ENCODE measurements at places on chromosomes 13 and 19. TPM values are rescaled to one million over a fixed set of nuclear protein-coding genes. Genes with fewer than 3 reads are reported as not detected.

TJP3 gene
- total RNA-seq, result 64.7 TPM

- H3K36me3 ChIP-seq, result no peaks in the 10 kb centered on the region
- H3K4me1 ChIP-seq, result no peaks in the 10 kb centered on the region
- H3K27me3 ChIP-seq, result no peaks in the 10 kb centered on the region
- no peak overlapping the region for H3K27ac ChIP-seq
- H3K4me3 ChIP-seq, result no peak overlapping the region
These were observed 135.7 kb downstream of the DNAJC15 start for GRCh38 chr13:43159026-43159461.

DNA sequence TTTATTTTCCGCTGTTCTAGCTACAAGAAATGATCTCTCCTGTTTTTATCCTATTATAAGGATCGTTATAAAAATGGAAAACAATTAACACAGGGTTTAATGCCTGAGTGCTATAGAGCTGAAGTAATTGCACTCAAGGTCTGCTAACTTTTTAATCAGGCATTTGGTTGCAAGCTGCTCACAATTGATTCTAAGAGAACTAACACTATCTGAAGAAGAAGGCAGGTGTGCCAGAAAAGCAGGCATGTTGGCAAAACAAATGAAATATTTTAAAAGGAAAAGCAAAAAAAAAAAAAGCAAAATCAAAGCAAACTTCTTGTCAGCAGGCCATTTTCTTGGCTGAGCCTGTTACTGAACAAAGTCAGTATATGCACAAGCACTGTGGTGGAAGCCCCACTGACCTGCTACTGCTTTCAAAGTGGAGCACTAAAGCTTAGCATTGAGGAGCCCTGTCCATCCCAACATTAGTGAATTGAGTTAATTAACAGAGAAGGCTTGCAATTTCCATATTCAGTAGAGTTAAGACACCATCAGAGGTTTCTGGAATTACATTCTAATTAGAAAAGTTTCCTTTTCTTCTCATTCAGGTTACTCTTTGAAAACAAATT lies 574.2 kb downstream of the PCDH9 start:
- H3K36me3 ChIP-seq, result no peaks in the 10 kb centered on the region
- H3K27ac ChIP-seq, result no peak overlapping the region
- no peak overlapping the region for H3K4me3 ChIP-seq
- no peaks in the 10 kb centered on the region for H3K27me3 ChIP-seq

GRCh38 chr19:33905473-33905936 lies 108.8 kb downstream of the KCTD15 start:
- no peaks in the 10 kb centered on the region for H3K27me3 ChIP-seq
- H3K36me3 ChIP-seq, result no peaks in the 10 kb centered on the region
- H3K4me3 ChIP-seq, result peak overlapping the region; percentile 9
- DNase-seq, result peak; percentile 72
- peak overlapping the region; percentile 83 for H3K27ac ChIP-seq

CLEC17A gene
- total RNA-seq, result not detected

DNA sequence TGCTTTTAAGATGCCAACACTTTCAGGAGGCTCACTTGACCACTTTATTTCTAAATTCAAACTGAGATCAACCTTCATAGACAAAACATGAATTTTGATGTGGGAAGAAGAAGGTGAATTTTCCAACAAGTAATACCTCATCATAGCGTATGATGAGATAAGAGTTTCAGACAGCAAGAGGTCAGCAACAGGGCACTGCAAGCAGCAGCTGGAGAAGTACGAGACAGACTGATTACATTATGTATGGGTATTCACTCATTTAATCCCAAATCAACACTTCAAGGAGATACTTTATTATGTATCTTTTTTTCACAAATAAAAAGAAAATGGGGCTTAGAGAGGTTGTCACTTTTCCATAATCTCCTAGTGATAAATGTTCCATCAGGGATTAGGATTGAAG lies 389.8 kb downstream of the TBC1D4 start:
- H3K27ac ChIP-seq, result no peak overlapping the region
- no peaks in the 10 kb centered on the region for H3K27me3 ChIP-seq
- no peak for DNase-seq
- H3K4me3 ChIP-seq, result no peak overlapping the region
- no peaks in the 10 kb centered on the region for H3K36me3 ChIP-seq

ZNF835 gene
- not detected for total RNA-seq

PVR gene
- total RNA-seq, result 43.0 TPM

GRCh38 chr13:113209759-113210421 lies 477 bp downstream of the CUL4A start:
- peaks cover 4% of the 10 kb centered on the region for H3K36me3 ChIP-seq
- H3K27ac ChIP-seq, result peak overlapping the region; percentile 99
- peaks cover 33% of the 10 kb centered on the region for H3K4me1 ChIP-seq
- DNase-seq, result peak; percentile 75
- peak overlapping the region; percentile 82 for H3K4me3 ChIP-seq

MEGF8 gene
- 19.9 TPM for total RNA-seq

NKPD1 gene
- total RNA-seq, result 0.07 TPM

DNA sequence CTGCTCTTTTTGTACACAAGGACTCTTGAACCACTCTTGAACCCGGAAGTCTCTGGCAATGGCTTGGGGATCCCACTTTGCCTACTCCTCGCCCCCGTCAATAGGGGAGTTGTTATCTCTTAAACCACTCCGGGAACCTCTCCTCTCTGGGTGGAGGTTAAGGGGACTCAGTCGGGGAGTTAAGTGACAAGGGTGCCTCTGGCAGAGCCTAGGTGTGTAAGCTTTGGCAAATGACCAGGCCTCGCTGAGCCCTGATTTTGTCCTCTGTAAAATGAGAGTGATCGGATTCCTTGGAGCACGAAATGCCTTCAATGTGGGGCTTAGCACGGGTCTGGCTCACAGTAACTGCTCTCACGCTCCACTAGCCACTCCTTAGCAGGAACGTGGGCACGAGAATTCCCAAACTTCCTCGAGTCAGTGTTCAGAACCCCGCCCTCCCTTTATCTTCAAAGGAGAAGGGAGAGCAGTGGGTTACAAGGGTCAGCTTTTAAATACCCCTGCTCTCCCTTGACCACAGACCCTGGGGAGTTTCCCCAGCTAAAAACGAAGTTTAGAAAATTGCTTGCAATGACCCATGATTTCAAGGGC lies 193.3 kb downstream of the KATNAL1 start:
- no peaks in the 10 kb centered on the region for H3K36me3 ChIP-seq
- no peaks in the 10 kb centered on the region for H3K27me3 ChIP-seq
- no peak for DNase-seq
- peaks cover 18% of the 10 kb centered on the region for H3K4me1 ChIP-seq
- peak overlapping the region; percentile 78 for H3K27ac ChIP-seq

DNA sequence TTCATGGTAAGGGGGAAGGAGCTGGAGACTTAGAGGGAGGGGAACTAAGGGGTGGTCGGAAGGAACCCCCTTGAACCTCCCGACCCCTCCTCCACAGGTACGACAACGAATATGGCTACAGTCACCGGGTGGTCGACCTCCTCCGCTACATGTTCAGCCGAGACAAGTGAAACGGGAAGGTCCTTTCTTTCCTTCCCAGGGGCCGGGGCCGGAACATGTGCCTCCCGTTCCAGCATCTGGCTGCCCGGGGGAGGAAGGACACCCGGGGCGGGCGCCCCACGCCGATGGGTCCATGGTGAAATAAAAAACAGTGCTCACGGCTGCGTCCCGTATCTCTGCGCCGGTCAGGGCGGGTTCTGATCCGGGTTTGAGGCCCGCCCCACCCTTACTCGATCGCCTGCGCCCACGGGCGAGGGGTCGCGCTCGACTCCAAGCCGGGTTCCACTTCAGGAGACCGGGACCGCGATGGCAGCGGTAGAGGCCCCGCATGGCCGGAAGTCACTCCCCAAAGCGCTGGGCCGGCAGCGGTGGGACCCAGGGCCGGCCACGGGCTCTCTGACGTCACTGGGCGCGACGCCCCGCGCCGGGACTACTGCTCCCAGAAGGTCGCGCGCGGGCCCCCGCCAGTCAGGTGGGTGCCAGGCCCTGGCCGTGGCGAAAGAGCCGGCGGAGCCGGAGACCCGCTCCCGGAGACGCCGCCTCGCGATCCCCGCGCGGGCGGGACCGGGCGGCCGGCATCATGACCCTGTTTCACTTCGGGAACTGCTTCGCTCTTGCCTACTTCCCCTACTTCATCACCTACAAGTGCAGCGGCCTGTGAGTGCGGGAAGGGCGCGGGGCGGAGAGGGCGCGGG lies at the start of gene TMEM147:
TMEM147 (plus strand) TSS at position 626 of the 854 bp plus-strand sequence; CDS start at position 740, 114 bp downstream.
- peak within 1 kb of the TSS; percentile 77 for H3K27ac ChIP-seq
- DNase-seq, result peak; percentile 99
- H3K4me1 ChIP-seq, result peaks cover 21% of the 10 kb centered on the region
- peak within 1 kb of the TSS; percentile 95 for H3K4me3 ChIP-seq

DNA sequence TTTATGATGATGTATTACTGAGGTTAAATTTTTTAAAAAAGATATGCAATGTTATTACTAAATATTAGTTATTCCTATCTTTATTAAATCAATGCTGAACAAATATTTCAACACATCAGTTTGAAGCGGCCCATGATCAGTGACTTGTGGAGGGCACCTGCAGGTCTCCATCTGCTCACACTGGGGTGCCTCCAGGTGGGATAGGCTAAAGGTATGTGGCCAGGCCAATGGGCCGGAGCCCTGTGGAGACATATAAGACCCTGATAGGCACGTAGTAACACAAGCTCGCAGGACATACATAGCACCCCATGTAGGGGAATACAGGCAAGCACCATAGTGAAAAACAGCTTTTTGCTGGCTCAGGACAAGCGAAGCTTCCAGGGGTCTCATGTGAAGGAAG lies 469.8 kb downstream of the ZNF536 start:
- no peak overlapping the region for H3K4me3 ChIP-seq
- no peak for DNase-seq
- no peaks in the 10 kb centered on the region for H3K36me3 ChIP-seq

KLK2 gene
- total RNA-seq, result not detected

- no peaks in the 10 kb centered on the region for H3K36me3 ChIP-seq
- DNase-seq, result no peak
- H3K27ac ChIP-seq, result no peak overlapping the region
- no peak overlapping the region for H3K4me3 ChIP-seq
- H3K4me1 ChIP-seq, result no peaks in the 10 kb centered on the region
These were observed 891.5 kb downstream of the EFNB2 start for GRCh38 chr13:105643966-105644365.

TUBA3C gene
- total RNA-seq, result not detected

GRCh38 chr13:78383071-78383484 lies 220.3 kb downstream of the POU4F1 start:
- DNase-seq, result no peak
- H3K36me3 ChIP-seq, result no peaks in the 10 kb centered on the region
- H3K4me3 ChIP-seq, result no peak overlapping the region
- H3K27ac ChIP-seq, result no peak overlapping the region
- no peaks in the 10 kb centered on the region for H3K4me1 ChIP-seq

FBXO27 gene
- 4.6 TPM for total RNA-seq

- H3K36me3 ChIP-seq, result no peaks in the 10 kb centered on the region
- H3K27me3 ChIP-seq, result no peaks in the 10 kb centered on the region
- peaks cover 19% of the 10 kb centered on the region for H3K4me1 ChIP-seq
- H3K27ac ChIP-seq, result no peak overlapping the region
- no peak for DNase-seq
These were observed 103.6 kb downstream of the STK24 start for GRCh38 chr13:98473135-98473787.

DNA sequence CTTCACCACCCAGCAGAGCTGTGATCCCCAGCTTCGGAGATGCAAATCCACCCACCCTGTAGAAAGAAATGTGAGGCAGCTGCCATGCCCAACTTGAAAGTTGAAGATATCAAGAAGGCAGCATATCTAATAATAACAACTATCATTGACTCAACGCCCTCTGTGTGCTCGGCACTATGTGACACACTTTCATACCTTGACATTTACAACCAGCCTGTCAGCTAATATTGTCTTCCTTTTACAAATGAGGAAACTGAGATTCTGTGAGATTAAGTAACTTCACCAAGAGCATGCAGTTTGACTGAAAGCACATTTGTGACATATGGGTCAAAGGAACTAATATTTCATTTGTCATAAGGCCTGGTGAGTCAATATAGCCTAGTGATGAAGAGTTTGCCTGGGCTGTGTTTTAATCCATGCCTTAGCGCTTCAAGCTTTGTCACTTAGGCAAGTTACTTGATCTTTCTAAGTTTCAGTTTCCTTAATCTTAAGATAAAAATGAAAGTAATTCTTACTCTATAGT lies 137.0 kb downstream of the FLT1 start:
- no peaks in the 10 kb centered on the region for H3K27me3 ChIP-seq
- no peak overlapping the region for H3K4me3 ChIP-seq
- no peaks in the 10 kb centered on the region for H3K36me3 ChIP-seq
- no peak overlapping the region for H3K27ac ChIP-seq
- no peak for DNase-seq

TMPRSS9 gene
- total RNA-seq, result 0.55 TPM

DNA sequence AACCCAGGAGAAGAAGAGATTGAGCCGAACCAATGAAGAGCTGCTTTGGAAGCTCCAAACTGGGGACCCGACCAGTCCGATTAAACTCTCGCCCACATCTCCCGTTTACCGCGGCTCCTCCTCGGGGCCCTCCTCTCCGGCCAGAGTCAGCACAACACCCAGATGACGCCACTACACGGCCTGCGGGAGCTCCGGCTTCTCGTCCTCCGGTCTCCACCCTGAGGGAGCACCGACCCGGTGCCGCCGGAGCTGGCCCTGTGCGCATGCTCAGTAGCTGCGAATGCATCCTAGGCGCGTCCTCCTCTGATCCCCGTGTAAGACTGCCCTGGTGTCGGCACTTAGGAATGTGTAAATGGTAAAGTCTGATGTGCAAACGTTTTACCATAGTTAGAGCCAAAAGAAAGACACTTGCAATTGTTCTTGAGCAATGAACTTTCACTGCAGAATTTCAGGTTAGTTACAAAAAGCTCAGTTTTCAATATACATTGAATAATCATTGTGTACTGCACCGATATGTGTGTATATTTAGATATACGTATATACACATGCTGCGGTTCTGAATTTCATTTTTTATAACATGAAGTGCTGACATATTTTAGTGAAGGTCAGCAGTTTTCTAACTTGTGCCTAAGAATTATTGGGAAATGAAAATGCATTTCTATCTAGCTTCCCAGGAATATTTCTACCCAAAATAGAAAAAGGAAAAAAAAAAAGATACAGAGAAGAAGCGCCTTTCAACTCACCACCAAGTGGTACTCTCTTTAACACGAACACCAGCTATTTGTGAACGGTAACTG lies 92.2 kb downstream of the SLC7A1 start:
- H3K27ac ChIP-seq, result no peak overlapping the region
- H3K4me3 ChIP-seq, result no peak overlapping the region
- no peaks in the 10 kb centered on the region for H3K4me1 ChIP-seq
- H3K36me3 ChIP-seq, result no peaks in the 10 kb centered on the region
- no peak for DNase-seq

Data from upper lobe of left lung (tissue), 6 donors.